Lung microvascular endothelial cell (primary cell): ENCODE measurements at places on chromosomes 7 and 10.

DNA sequence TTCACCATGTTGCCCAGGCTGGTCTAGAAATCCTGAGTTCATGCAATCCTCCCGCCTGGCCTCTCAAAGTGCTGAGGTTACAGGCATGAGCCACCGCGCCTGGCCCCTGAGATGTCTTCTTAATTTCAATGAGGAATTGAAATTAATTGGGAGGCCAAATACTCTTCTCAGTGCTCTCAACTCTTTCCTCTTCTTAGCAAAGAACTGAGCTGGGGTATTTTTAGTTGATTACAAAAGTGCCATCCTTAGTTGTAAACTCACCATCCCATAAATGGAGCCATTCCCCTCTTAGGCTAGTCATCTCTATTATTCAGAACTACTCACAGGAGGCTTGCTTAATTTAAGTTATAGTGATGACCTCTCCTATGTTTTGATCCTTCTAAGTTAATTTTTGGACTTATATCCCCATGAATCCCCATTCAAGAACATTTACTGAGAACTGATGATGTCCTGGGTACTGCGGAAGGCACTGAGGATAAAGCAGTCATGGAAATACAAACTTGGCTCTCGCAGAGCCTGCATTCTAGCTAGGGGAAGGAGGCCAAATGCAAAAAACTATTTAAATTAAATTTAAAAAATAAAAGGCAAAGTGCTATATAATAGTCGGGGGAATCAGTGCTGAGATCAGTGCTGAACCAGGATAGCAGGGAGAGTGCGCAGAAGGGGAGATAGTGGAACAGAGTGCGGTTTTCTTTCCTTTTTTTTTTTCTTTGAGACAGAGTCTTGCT is 145.3 kb downstream of the SFMBT2 start:
- no peak for DNase-seq

GRCh38 chr7:77800158-77800557 is 1.6 kb downstream of the PHTF2 start:
- DNase-seq = no peak

- no peak for DNase-seq
Measured at GRCh38 chr7:7178906-7179305, 3.4 kb upstream of the C1GALT1 start.

GRCh38 chr10:101485681-101486554 is 102.1 kb downstream of the POLL start:
- no peak for DNase-seq
